Activated CD4-positive, CD25-positive, alpha-beta regulatory T cell treated with anti-CD3 and anti-CD28 coated beads, Interleukin-2, amount 50 U/mL, for 16 hours (primary cell): ENCODE measurements at places on chromosomes 12 and 14.

- DNase-seq = no peak
Observed at GRCh38 chr12:77362509-77363210, 297.3 kb upstream of the E2F7 start.

GRCh38 chr12:123763093-123763492, 992 bp downstream of the DNAH10 start:
- DNase-seq = no peak

DNA sequence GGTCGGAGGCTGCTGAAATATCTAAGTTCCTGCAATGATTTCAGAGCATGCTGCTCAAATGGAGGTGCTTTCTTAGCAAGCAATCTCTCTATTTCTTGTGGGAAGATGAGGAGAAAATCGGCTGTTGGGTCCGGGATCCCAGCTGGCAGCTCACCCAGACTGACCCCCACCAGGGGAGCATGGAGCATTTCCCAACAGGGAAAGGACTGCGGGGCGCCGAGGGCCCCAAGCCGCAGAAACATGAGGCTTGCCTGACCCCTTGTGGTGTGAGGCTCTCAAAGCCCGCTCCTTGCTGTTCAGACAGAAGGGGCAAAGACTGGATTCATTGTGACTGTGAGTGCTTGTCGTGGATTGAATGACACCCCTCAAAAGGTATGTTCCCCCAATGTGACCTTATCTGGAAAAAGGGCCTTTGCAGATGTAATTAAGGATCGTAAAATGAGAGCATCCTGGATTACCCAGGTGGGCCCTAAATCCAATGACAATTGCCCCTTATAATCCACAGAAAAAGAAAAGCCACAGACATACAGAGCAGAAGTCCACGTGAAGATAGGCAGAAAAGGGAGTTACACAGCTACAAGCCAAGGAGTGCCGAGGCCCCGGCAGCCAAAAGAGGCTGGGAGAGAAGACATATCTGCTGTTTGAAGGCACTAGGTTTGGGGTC, 116.3 kb upstream of the VASH1 start:
- DNase-seq = no peak

DNA sequence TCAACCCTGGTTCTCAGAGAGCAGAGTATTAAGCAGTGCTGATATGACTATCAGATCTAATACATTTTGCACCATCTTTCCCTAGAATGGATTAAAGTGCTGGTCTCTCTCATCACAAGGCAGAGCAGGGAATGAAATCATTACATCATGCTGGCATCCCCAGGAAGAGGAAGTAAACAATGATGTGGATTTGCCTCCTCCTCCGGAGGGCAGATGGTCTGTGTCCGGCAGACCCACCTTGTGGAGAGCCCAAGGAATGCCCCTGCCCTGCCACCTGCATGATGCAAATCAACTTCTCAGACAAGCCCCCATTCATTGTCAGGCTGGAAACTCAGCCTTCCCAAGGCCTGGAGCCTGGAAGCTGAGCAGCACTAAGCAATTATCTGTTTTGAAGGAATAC, 1149.1 kb downstream of the VRK1 start:
- DNase-seq = no peak

DNA sequence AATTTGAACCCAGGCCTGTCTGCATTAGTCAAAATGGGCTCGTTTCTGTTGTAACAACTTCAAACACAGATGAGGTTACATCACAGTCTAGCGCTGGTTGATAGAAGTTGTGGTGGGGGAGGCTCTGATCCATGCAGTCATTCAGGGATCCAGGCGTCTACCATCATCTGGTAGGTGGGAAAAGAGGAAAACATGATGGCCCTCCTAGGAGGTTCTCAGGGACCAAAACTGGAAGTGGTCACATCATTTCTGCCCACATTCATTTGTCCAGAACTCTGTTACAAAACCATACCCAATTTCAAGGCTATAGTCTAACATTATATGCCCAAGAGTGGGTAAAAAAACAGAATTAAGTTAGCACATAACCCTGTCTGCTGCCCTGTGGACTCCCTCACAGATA, 135.1 kb downstream of the PHETA1 start:
- DNase-seq = no peak

DNA sequence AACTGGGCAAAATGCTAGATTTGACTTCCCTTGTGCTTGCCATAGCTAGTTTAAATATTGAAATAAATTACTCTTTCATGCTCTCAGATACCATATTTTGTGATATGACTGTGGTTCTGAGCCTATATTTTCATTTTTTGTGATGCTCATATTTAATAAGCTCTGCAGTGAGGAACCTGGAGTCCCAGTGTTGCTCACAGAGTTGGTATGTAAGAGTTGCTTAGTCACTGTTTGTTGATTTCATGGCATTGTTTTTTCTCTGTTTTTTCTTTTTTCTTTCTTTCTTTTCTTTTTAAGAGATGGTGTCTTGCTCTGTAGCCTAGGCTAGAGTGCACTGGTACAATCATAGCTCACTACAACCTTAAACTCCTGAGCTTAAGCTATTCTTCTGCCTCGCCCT, 750.5 kb upstream of the TMEM132C start:
- DNase-seq = no peak

DNA sequence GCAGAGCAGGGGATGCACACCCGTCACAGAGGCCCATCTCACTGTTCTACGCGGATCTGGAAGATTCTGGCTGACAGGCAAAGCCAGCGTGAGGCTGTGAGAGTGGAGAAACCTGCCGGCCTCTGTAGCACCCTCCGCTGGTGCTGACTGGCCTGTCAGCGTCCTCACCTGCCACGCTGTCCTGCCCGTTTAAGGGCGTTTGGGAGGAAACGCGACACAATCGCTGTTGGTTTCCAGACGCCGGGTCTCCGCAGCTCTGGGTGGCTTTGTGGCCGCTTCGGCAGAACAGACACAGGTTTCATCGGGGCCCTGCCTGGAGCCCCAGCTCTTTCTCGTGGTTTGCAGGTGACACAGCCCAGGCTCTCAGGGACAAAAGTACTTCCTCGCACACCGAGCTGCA, 70.6 kb downstream of the NOC4L start:
- DNase-seq = no peak

DNA sequence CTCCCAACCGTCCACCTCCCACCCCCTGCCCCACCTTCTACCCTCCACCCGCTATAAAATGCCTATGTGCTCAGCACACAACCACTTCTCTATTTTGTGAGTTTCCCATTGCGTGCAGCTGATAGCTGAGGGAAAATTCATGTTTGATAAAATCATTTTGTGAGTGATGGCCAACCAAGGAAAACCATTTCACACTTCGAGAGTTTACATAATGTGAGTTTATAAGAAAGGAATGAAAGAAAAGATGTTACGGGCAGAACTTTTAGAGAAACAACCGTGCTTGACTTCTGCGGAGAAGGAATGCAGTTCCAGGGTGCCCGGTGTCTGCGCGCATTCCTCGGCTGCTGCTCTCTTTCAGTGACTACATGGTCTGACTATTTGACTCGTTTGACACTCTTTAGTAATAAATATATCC, 140.9 kb downstream of the EFCAB11 start:
- no peak for DNase-seq

DNA sequence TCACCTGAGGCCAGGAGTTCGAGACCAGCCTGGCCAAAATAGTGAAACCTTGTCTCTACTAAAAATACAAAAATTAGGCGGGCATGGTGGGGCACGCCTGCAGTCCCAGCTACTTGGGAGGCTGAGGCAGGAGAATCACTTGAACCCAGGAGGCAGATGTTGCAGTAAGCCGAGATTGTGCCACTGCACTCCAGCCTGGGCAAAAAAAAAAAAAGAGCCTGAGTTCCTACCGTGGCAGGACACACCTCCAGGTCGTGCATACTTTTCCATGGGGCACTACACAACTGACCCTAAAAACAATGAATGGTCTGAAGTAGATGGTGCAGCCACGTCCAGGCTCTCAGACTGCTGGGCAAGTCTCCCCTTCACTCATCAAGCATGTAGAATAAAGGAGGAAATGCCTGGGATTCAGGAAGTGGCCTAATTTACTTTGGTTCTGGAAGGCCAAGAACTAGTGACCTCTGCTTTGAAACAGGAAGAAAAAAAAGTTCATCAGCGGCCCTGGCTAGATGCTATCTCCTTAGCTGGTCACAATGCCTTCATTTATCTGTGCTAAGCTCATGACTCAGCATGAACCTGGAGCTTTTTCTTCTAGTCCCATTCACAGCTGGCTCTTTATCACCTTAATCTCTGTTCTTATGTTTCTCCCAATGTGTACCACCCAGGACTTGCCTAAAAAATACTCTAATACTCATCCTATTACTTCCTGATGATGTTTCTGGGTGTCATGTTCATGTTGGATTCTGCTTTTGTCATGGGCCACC, 55.8 kb upstream of the OR6J1 start:
- DNase-seq = no peak

GRCh38 chr12:111322336-111323250, 46.3 kb downstream of the PHETA1 start:
- DNase-seq = no peak

DNA sequence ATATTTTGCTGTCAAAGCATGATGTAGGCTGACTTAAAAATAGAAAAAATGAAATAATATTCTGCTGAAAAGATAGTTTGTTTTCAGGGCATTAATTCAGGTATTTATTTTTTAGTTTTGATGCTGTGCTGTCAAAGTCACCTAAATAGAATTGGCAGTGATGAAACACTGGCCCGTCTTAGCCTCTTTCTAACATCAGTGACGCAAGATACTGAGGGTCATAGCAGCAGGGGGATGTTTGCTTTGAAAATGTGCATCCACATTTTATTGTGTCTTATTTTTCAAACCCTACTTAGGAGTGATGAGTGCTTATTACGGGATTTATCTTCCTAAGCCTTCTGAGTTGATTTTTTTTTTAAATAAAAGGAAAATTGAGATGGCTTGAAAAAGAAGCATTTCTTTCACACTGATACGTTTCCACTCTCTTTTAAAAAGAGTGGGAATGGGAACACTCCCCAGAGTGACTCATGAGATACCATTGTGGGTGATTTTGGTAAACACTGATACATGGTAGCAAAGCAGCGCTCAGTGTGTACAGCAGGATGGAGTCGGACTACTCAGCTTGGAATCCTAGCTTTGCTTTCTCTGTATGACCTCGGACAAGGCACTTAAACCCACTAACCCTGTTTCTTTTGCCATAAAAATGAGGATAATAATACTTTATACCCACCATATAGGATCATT, 290.8 kb downstream of the ERC1 start:
- DNase-seq = no peak

DNA sequence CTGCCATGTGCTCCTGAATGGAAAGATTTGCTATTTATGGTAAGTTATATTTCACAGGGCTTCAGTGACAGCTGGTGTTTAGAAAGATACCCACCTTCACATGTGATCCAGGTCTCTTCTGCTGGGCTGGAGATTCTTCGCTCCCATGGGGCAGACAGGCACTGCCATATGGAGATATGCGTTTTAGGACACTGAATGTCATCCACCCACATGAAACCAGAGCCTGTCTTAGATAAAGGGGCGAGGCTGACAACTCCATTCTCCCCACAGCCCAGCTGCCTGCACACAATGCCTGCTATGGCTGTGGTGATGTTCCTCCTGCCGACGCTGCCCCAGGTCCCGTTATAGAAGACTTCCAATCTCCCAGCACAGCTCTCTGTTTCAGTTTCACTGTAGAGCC, 69.4 kb downstream of the ACSM4 start:
- no peak for DNase-seq
